ENCODE measurements at places on chromosomes 2 and 18.

GRCh38 chr2:173196080-173196479 is 120.4 kb downstream of the MAP3K20 start:
- DNase-seq = no peak

DNA sequence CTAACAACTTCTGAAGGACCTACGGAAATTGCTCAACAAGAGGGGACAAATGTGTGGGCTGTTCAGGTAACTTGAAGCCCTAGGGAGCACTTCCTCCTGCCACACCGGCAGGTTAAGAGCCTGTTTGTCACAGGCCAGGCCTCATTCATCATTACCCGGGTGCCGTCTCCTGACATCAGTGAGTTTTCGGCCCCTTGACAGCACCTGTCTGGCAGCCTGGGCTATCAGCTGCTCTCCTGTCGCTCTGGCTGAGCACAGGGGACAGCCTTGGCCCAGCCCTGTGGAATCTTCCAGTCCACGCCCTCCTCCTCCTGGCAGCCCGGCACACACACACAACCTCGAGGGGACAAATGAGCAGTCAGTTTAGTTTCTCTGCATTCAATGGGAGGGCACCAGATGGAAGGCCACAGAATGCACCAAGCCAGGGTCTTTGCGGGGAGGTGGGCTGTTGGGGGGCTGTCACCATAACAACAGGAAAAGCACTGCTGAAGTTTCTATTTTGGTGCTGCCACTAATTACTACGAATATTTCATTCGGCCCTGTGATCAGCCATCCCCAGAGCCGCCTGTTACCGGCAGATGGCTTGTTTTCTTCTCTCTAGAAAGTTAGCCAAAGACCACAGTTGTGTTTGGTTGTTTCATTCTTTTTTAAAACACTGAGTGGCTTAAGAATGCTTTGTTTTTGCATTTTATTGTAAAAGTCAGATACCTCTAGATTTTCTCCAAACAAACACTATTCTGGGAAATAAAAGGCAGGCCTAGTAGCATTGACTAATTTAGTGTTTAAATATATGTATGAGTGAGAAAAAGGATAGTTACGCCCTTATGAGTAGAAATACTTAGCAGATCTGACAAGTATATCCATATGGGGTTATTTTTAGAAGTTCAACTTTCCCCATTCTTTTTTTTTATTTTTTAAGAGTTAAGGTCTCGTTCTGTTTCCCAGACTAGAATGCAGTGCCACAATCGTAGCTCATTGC is 189.9 kb upstream of the NDUFV2 start:
- DNase-seq = no peak

DNA sequence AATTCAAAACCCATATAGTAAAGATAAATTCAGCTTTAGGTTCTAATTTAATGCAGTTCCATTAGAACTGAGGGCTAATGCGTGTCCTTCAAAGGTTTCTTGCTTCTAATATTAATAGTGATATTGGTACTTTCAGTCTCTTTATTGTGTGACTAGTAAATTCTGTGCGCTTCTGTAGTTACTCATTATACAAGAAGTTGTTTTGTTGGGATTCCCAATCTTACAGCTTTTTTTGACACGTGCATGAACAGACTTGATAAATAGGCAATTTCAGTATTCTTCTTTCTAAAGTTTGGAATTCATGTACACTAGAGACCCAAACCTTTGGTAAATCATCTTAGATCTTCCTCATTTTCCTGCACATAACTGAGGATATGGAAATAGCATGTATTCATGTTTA is 71.8 kb downstream of the HAUS1 start:
- no peak for DNase-seq

- DNase-seq = no peak
These were observed at the start of gene OSR1 for GRCh38 chr2:19358242-19359020. Gene OSR1 (minus strand): TSS chr2:19358623. CDS start chr2:19353805, 4,818 bp downstream.

DNA sequence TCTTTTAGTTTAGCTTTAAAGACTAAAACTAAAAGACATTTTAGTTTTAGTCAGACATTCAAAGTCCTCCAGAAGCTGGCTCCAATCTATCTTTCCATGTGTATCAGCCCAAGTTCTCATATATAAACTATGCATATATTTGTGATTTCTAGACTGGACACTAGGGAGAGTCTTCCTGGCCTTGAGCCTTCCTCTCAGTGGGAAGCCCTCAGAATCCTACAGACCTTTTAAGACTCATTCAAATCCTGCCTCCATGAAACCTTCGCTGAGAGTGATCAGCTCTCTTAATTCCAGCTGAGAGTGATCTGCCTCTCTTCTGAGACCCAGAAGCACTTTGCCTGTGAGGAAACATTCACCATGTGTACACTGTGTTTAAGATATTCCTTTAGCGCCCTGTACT is 452.7 kb downstream of the TGIF1 start:
- no peak for DNase-seq

GRCh38 chr18:26536032-26536431 is 12.3 kb downstream of the KCTD1 start:
- no peak for DNase-seq

DNA sequence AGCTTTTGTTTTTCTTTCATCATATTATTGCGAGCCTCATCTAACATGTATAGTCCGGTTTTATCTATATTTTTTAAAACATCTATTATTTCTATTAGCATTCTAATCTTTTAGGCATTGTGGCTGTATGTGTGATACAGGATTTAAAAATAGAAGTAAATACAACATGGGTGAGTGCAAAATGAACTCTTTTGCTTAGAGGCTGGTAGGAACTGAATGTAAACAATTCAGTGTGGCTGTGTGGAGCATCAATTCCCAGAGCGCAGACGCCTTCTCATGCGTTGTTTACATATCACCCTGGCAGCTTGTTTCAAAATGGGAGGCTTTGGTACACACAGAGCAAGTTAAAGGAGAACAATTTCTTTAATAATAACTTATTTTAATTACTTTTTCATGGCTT is 836 bp downstream of the DTNA start:
- DNase-seq = peak; percentile 29

- DNase-seq = no peak
These were observed 2.5 kb upstream of the ICOS start for GRCh38 chr2:203934041-203934492.

DNA sequence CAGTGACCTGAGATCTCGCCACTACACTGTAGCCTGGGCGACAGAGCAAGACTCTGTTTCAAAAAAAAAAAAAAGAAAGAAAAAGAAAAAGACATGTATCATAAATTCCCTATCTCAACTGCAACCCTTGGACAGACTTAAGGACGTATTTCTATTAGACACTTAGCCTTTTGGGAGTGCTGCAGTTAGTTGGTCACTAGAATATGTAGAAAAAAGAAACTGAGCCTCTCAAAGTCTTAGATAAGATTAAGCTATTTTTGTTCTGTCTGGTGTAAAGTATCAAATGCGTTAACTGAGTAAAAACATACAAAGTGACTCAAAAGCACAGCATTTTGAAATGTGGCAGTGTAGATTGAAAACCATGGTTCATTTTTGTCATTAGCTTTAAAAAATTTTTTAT is 7.3 kb downstream of the NBEAL1 start:
- DNase-seq = no peak

GRCh38 chr18:78505851-78506461 is 473.7 kb upstream of the SALL3 start:
- no peak for DNase-seq

- DNase-seq = no peak
These were observed 104.3 kb downstream of the KYNU start for GRCh38 chr2:142981756-142982155.

GRCh38 chr2:230324503-230324902 is 2.5 kb upstream of the SP140L start:
- DNase-seq = no peak

DNA sequence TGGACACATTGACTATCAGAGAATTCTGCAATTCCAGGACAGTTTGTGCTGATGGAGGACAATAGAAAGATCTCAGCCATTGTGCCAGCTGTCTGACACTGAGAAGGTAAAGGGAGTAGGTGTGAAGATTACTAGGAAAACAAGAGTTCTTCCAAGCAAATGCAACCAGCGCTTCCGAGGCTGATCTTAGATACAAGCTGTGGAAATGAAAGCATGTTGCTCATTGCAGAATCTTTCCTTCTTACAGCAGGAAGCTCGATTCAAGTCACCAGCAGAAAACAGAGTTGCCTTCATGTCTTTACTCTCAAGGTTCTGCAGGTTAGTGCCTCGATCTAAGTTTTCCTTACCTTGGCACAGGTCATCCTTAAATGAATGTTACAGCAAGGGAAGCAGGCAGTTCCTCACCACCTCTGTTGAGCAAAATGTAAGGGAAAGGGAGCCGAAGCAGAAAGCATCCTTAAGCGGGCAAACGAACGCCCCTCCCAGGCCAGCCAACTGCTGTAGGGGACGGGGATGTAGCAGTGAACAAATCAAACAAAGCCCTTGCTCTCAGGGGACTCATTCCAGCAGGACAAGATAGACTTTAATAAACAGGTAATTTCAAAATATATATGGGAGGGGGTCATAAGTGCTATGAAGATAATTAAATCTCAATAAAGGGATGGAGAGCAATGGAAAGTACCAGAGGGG is 54.3 kb downstream of the MARCHF4 start:
- DNase-seq = no peak

GRCh38 chr2:75139171-75139570 is 60.1 kb downstream of the TACR1 start:
- DNase-seq = no peak

- no peak for DNase-seq
These were observed 708.5 kb upstream of the SLC8A1 start for GRCh38 chr2:41160439-41160838.

GRCh38 chr18:9828506-9829396 is 57.0 kb upstream of the TXNDC2 start:
- no peak for DNase-seq

- no peak for DNase-seq
These were observed 101.7 kb upstream of the PGAP1 start for GRCh38 chr2:197028230-197028629.

GRCh38 chr2:226691255-226691654 is 108.4 kb downstream of the IRS1 start:
- DNase-seq = no peak

GRCh38 chr2:112764071-112765044 is at the start of gene CKAP2L:
Gene CKAP2L (minus strand): TSS chr2:112764609. CDS start chr2:112764598, 11 bp downstream.
- DNase-seq = peak; percentile 91

- no peak for DNase-seq
These were observed 1067.2 kb upstream of the GYPC start for GRCh38 chr2:125588780-125589179.

- DNase-seq = no peak
These were observed 416.2 kb upstream of the LYPD1 start for GRCh38 chr2:133086176-133086575.

DNA sequence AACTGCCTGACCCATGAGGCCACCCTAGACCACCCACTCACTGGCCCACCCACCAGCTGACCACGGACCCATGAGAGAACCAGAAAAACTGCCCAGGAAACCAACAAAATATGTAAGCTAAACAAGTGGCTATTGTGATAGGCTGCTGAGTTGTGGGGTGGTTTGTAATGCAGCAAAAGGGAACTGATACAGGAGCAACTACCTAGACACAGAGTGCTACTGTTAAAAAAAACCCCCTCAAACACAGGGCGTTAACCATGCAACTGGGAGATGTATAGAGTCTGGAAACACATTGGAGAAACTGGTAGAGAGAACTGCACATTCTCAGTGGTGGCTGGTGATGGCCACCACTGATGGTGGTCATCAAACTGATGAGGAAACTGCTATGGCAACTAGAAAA is 206.3 kb upstream of the GYPC start:
- no peak for DNase-seq

DNA sequence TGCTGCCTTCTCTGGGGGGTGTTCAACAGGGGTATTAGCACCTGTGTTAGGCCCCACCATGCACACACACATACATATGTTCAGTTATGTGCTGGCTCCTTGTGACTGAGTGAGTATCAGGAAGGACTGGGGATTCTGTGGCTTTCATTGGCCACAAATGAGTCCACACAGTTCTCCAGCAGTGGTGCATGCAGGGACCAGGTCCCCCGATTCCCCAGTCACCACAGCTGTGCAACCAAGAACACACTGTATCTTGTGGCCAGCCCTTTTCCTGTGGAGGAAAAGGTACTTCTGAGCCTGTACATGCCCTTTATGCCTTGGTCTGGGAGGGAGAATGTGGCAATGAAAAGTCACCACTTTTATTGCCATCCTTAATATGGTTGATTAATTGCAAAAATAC is 74.9 kb upstream of the KLF7 start:
- no peak for DNase-seq

Measured in NCI-H1436 treated with DMSO at 0.1 percent for 48 hours (cell line).